ENCODE measurements at places on chromosomes 12 and 14.

DNA sequence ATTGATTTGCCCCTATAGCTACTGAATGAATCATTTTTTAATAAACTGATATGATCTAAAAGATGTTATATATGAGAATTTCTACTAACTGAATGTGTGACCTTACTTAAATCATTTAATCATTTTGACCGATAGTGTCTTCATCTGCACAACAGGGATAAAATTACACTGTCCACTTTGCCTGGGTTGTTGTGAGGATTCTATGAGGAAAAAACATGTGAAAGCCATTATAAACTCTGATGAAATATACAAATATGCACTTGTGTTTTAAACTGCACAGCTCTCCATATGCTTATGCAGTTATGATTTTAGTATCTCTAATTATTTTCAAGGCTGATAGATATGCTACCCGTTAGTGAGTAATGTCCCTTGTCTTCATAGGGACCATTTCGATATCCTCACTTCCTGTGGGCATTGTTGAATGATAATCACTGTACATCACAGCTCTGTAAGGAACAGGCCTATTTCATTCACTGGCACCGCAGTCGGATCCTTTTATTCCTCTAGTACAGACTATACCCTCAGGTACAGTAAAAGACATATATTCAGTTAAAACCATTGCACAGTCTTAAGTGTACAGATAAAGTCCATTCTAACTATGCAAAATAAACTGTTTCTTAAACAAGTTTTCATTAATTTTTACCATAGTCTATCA, 88.7 kb upstream of the RAP1B start:
- DNase-seq: no peak

GRCh38 chr12:20505056-20505455, 136.7 kb downstream of the PDE3A start:
- DNase-seq: no peak

DNA sequence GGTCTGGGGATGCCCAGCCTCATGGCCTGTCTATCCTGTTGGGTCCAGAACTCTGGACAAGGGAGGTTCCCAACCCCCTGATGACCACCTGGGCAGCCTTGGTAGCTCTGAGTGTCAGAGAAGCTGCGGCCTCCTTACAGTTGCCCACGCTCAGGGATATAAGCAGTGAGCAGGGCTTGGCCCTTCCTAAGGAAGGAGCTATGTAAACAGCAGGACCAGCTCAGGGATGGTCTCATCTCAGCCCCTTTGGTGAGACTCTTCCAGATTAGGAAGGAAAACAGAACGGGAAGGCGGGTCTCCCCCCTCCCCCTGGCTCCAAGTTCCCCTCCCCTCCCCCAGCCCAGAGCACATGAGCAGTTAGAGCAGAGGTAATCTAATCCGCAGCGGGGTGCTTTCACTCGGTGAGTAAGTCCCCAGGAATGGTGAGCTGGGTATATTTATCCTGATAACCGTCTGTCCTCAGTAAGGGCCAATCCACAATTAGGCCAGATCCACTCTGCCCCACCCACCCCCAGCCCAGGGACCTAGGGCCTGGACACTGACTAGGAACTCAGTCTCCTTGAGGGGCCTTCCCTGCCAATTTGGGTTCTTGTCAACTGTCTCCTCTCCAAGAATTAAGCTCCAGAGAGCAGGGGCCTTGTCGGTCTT, 29.5 kb upstream of the RPLP0 start:
- DNase-seq: no peak

GRCh38 chr12:132323171-132324010, 6.0 kb downstream of the GALNT9 start:
- no peak for DNase-seq

GRCh38 chr12:38175538-38175937, 141.0 kb upstream of the ALG10B start:
- DNase-seq: no peak

- no peak for DNase-seq
These were observed 182.7 kb downstream of the PCNX1 start for GRCh38 chr14:71089971-71090370.

DNA sequence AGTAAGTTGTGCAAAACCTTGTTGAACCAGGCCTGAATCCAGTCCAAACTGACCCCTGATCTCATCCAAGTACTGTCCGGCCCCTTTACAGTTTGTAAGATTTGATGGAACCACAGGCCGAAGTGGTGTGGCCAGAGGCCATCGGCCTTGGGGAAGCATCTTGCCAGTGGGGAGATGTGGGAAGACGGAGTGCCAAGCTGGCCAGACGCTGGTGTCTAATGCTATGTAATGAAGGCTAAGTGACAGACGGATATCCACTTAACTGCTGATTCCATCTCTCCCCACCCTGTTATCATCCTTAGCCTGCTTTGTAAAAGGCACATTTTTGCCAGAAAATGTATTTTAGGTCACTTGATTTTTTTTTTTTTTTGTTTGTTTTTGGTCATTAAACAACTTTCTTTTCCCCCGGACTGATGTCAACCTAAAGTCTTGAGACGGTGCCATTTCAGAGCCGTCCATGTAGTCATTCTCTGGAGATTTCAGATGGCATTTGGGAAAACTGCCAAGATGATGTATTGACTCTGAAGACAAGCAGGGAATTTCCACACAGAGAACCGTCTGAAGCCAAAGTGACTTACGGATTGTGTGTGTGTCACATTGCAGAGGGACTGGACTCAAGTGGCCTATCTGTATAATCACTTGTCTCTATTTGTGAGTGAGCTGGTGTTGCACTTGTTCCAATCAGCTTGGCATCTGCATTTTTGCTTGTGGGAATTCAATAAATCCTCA, 86.5 kb upstream of the MANSC4 start:
- DNase-seq: no peak
